ENCODE measurements at places on chromosomes 5 and 9. TPM values are rescaled to one million over a fixed set of nuclear protein-coding genes. Genes with fewer than 3 reads are reported as not detected.

- DNase-seq = peak; percentile 34
Measured at GRCh38 chr9:104810421-104811339, 46.8 kb downstream of the NIPSNAP3B start.

- no peak for DNase-seq
Measured at GRCh38 chr5:9166202-9167112, 379.4 kb downstream of the SEMA5A start.

DNA sequence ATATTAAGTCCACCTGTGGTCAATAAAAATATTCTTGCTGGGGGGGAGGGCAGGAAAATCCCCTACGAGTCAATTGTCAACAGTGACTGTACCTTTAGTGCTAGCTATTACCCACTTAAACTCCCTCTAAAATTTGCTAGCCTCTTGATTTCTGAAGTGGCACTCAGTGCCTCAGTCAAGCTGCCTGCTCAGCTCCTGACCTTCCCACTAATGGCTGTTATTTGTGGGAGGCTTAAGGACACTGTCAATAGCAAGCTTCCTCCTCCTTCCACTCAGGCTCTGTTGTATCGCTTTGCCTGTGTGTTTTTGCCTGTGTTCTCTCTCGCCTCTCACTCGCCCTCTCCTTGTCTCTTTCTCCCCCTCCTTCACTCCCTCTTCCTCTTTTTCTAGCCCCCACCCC is 140.8 kb downstream of the BNC2 start:
- DNase-seq = no peak

The ACSL6 gene
- 1.1 TPM for total RNA-seq
